ENCODE measurements at places on chromosomes 11 and 22.

- DNase-seq, result peak; percentile 50
These were observed 52.8 kb upstream of the SMIM38 start for GRCh38 chr11:69102732-69103615.

DNA sequence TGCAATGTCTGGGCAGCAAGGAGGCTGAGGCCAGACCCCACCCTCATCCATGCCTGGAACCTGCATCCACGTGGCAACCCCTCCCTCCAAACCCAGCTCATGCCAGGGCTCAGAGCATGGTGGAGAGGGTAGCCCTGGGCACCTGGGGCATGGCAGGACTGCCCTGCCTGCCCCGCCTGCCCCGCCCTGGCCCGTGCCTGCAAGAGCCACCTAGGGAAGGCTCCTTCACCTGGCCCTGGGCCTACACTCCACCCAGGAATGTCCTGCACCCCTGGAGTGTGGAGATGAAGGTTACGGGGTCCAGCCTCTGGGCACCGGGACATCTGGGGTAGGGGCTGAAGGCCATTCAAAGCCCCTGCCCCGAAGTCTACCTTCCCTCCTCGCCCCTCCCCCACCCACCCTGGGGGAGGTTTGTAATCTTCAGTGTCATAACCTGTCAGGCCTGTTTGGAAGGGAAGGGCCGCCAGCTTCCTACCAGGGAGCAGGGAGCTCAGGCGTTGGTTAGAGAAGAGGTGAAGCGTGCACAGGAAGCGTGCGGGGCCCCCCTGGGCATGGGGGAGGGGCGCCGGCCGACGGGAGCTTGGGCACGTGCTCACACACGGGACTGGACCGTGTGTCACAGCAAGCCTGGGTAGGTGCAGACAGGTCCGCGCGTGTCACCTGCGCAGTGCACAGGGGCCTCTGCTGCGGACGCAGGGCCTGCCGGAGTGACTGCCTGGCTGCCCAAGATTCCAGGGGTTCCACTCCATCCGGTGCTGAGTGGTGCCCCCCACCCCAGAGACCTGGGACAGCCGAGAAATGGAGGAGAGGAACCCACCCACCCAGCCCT, 30.7 kb upstream of the TH start:
- no peak for DNase-seq

GRCh38 chr11:113188371-113188834, 126.0 kb upstream of the TTC12 start:
- no peak for DNase-seq

DNA sequence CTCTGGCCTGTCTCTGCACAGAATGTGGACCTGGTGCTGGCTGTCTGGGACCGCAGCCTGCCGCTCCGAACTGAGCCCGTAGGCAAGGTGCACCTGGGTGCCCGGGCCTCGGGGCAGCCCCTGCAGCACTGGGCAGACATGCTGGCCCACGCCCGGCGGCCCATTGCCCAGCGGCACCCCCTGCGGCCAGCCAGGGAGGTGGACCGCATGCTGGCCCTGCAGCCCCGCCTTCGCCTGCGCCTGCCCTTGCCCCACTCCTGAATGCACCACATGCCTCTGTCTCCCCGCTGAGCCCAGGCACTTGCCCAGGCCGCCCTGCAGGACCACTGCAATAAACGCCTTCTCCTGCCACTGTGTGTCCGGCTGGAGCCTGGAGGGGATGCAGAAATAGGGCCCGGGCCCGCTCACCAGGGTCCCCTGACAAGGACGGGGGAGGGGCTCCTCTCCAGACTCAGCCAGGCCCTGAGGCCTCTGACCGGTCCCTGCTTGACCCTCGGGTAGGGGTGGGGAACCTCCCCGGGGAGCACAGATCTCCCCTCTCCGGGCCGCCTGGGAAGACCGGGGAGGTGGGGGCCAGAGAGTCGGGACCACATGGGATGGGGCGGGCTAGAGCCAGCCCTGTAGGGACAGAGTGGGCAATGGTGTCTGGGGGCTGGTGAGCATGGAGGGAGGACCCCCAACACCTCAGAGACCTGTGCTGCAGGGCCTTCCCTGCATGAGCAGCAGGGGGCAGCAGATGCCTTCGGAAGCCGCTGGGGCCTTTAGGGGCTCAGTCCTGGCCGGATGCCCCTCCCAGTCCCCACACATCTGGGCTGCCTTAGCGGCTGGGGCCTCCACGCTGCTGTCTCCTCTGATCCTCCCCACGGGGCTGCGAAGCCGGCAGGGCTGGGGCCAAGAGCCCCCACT, 1.4 kb upstream of the TNNI2 start:
- peak; percentile 92 for DNase-seq

- peak; percentile 76 for DNase-seq
These were observed 36.6 kb downstream of the DCUN1D5 start for GRCh38 chr11:103055221-103055890.
